ENCODE measurements at places on chromosomes 4 and X. TPM values are rescaled to one million over a fixed set of nuclear protein-coding genes. Genes with fewer than 3 reads are reported as not detected.
A peak's percentile ranks its signal among the peaks of the same experiment; 100 is the strongest.

GRCh38 chr4:16329125-16329796, 103.0 kb upstream of the TAPT1 start:
- no peak for DNase-seq

The HCCS gene
- 38.5 TPM for total RNA-seq

- DNase-seq = no peak
Measured at GRCh38 chr4:71697031-71697430, 86.8 kb downstream of the GC start.

- no peak for DNase-seq
Measured at GRCh38 chr4:70651864-70652506, 14.3 kb downstream of the JCHAIN start.

GRCh38 chr4:16606691-16607090, 291.8 kb downstream of the LDB2 start:
- DNase-seq = no peak

The AWAT2 gene
- total RNA-seq = not detected

DNA sequence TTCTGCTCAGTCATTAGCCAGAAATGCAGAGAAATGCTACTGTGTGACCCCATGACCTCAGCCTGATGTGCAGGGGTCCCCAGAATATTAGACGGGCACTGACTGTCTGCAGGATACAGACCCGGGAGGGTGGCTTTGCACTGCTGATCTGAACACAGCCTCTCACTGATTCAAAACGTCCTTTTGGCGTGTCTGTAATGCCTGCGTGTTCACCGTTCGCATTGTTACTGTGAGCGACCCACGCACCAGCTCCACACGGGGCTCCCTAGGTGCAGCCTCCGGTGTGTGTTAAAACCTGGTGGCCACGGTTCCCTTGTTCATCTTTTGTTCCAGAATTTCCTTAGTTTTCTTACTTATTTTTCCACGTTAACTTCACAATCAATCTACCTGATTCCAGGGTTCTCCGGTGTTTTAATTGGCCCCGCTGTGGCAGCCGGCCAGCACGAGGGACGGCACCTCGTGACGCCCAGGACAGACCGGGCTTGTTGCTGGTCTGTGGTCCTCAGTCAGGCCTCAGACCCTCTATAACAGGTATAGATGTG, 32.0 kb upstream of the SPON2 start:
- DNase-seq = no peak

The SUPT20HL2 gene
- total RNA-seq = not detected

DNA sequence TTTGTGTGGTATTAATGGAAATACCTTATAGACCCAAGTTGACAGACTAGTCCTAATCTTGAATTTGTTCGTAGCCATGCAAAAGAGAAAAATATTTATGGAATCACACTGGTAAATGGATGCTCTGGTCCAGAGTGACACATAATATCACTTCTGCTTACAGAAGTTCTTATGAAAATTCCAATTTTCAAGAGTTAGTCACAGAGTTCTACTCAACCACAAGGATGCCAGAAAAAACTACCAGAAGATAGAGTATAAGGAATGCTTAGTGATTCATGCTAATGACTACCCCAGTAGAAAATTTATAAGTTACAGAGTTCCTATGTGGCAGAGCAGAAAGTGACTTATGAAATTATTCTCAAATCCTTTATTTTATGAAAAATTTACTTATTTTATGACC, 1384.8 kb downstream of the FAM133A start:
- no peak for DNase-seq

GRCh38 chr4:138736362-138736761, 279.2 kb upstream of the NOCT start:
- DNase-seq = no peak

The GPR119 gene
- total RNA-seq = not detected

DNA sequence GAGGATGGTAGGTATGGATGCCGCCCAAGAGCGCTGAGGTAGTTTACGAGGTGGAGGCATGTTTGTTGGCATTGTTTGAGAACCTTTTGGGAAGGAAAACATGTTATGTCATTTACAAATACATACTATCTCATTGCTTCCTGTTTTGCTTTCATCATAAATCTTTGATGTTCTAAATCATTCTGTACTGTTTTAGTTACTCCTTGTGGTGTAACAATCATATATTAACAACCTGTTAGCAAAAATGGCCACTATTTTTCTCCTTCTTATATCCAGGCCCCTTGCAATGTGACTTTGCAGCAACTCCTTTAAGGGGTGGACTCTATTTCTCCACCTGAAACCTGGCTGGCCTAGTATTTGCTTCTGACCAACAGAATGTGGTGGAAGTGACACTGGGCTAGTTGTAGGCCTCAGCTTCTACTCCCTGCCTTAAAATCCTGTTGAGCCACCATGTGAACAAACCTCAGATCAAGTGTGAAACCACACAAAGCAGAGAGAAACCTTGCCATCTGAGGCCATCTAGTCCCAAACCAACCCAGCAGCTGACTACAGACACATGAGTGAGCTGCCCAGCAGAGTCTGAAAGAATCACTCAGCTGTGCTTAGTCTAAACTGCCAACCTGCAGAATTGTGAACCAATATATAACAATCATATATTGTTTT, 15.8 kb upstream of the CXorf38 start:
- no peak for DNase-seq

The FOXP3 gene
- not detected for total RNA-seq

The GYPA gene
- not detected for total RNA-seq

- DNase-seq = peak; percentile 66
Measured at GRCh38 chr4:86032476-86033022, 327.3 kb downstream of the MAPK10 start.

DNA sequence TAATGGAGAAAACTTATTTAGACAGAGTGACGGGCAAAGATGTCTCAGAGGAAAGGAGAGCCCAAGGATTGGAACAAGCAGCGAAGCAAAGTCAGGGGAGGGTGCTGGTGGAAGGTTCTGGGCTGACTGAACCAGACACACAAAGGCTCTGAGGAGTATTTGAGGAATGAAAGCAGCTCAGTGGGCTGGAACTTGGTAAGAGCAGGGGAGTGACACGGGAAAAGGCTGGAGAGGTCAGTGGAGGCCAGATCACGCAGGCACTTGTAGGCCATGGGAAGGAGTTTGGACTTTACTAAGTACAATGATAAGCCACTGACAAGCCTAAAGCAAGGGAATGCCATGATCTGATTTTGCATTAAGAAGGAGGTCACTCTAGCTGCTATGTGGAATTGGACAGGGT, 71.4 kb downstream of the TSC22D3 start:
- DNase-seq = no peak

GRCh38 chr4:145181091-145181501, 707 bp upstream of the OTUD4 start:
- no peak for DNase-seq

- DNase-seq = no peak
Measured at GRCh38 chr4:78666830-78667258, 109.3 kb upstream of the BMP2K start.
